ENCODE measurements at places on chromosomes 6 and 20.
A peak's percentile ranks its signal among the peaks of the same experiment; 100 is the strongest.

- H3K4me1 ChIP-seq: no peaks in the 10 kb centered on the region
- DNase-seq: no peak
- H3K27me3 ChIP-seq: no peaks in the 10 kb centered on the region
- H3K4me3 ChIP-seq: no peak overlapping the region
- no peaks in the 10 kb centered on the region for H3K36me3 ChIP-seq
Observed at GRCh38 chr20:56163806-56164205, 84.7 kb upstream of the MC3R start.

DNA sequence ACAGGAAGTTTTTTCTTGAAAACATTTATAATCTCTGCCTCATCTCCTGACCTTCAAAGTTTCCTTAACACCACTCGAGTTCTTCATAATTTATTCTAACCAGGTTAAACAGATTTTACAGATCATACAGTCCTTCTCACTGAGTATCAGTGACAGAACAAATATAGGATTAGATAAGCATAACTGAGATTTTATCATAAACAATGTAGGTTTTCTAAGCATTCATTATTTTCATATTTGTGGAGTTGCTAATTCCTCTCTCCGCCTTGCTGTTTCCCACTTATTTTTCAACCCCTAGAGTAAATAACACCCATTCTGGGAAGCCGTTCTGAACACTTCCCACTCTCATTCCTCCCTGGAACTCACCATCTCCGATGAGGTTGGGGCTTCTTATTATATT, 229.9 kb downstream of the HACE1 start:
- no peaks in the 10 kb centered on the region for H3K4me1 ChIP-seq
- H3K27me3 ChIP-seq: no peaks in the 10 kb centered on the region
- H3K36me3 ChIP-seq: no peaks in the 10 kb centered on the region

- peaks cover 5% of the 10 kb centered on the region for H3K4me1 ChIP-seq
- H3K27ac ChIP-seq: no peak overlapping the region
- no peaks in the 10 kb centered on the region for H3K27me3 ChIP-seq
- DNase-seq: no peak
Observed at GRCh38 chr6:109340811-109341210, 41.5 kb downstream of the CD164 start.

DNA sequence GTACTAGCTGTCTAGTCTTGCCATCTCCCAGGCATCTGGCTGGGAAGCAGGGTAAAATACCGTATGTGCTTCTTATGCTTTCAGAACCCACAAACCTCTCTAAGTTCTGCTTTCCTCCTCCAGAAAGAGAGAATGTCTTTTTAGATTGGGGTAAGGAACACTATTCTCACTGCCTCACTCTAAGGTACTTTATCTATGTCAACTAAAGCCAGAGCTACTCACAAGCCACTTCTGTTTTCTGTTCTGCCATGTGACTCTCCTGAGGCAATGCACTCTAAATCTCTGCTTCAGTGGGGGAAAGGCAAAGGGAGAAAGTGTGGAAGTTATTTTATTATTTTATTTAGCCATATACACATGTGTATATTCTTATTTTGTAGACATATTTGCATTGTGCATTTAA, 15.6 kb downstream of the MEP1A start:
- no peak overlapping the region for H3K4me3 ChIP-seq
- DNase-seq: no peak
- no peaks in the 10 kb centered on the region for H3K27me3 ChIP-seq
- peaks cover 21% of the 10 kb centered on the region for H3K4me1 ChIP-seq

- H3K27me3 ChIP-seq: no peaks in the 10 kb centered on the region
- H3K27ac ChIP-seq: no peak overlapping the region
- peaks cover 13% of the 10 kb centered on the region for H3K4me1 ChIP-seq
Observed at GRCh38 chr6:15430186-15430585, 184.3 kb downstream of the JARID2 start.

DNA sequence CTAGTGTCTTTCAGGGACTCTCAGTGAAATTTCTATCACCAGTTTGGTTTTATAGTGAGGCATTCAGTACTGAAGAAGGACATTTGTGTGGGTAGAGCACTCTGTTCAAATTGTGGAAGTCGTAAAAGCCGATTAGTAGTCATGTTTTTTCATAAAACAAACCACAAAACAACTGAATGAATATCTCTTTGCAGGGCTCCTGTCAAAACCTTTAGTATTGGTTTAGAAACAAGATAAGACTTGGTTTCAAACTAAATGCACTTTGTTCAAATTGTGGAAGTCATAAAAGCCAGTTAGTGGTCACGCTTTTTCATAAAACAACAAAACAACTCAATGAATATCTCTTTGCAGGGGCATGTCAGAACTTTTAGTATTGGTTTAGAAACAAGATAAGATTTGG, 23.8 kb downstream of the ADGRF4 start:
- H3K4me3 ChIP-seq: no peak overlapping the region
- no peaks in the 10 kb centered on the region for H3K36me3 ChIP-seq
- peaks cover 3% of the 10 kb centered on the region for H3K4me1 ChIP-seq
- peak; percentile 23 for DNase-seq
- H3K27me3 ChIP-seq: no peaks in the 10 kb centered on the region

GRCh38 chr20:12733811-12734210, 275.0 kb upstream of the SPTLC3 start:
- no peak overlapping the region for H3K27ac ChIP-seq
- H3K36me3 ChIP-seq: no peaks in the 10 kb centered on the region
- H3K27me3 ChIP-seq: no peaks in the 10 kb centered on the region

GRCh38 chr20:48951646-48952045, 30.1 kb downstream of the ARFGEF2 start:
- no peak overlapping the region for H3K27ac ChIP-seq
- peaks cover 78% of the 10 kb centered on the region for H3K36me3 ChIP-seq
- H3K27me3 ChIP-seq: no peaks in the 10 kb centered on the region
- DNase-seq: no peak
- H3K4me1 ChIP-seq: peaks cover 6% of the 10 kb centered on the region
- no peak overlapping the region for H3K4me3 ChIP-seq

DNA sequence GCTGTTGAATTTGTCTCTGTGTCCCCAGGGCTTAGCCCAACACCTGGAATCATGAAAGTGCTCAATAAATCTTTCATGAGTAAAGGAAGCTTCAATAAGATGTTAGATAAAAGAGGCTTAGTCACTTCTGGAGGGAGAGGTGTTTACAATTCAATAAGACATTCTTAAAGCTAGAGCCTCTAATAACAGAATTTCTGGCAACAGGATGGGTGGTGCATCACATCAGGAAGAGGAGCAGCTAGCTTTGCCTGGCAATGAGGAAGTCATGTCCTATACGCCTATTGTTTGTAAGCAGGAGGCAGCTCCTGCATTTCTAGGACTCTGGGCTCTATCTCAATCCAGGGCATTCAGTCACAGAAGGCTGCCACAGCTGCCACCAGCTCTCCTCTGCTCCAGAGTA, 638.5 kb downstream of the EPM2A start:
- H3K4me1 ChIP-seq: no peaks in the 10 kb centered on the region
- no peaks in the 10 kb centered on the region for H3K27me3 ChIP-seq
- H3K36me3 ChIP-seq: no peaks in the 10 kb centered on the region

- no peak for DNase-seq
- H3K4me3 ChIP-seq: no peak overlapping the region
- no peaks in the 10 kb centered on the region for H3K27me3 ChIP-seq
- H3K4me1 ChIP-seq: no peaks in the 10 kb centered on the region
Observed at GRCh38 chr6:141313986-141314385, 818.7 kb upstream of the GJE1 start.

DNA sequence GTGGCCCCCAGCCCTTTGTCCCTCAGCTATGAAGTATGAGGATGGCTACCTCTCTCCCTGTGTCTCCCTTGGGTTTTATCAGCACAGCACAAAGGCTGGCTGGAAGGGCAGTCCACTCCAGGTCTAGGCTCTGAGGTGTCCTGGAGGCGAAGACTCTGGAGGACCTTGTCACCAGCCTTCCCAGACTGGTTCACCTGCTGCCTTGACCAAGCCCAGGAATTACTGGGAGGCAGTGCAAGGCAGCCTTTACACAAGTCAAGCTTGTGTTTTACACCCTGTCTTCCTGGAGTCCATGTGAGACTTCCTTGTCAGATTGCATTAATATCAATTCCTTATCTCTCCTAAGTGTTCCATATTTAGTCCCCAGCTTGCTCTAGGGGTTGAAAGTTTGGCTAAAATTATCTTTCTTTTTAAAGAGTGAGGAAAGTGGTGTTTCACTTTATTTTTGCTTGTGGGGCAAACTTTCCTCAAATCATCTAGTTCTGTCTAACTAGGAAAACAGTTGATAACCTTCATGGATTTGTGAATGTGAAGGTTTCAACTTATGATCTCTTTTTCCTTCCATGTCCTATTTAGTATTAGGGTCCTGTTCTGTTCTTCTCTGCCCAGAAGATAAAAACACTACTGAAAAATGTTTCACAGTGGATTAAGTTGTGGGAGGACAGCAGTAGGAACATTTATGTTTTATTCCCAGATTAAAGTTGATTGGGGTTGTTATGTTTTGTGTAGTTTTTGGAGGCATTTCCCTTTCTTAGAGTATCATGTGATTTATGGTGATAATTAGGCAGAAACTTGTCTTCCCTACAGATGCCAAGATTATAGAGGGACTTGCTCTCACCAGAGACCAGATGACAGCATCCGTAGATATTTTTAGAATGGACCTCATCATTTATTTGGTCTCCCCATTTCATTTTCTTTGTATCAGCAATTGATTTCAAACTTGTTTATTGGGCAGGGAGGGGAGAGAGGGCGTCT, 114.8 kb downstream of the FOXO3 start:
- H3K27me3 ChIP-seq: no peaks in the 10 kb centered on the region
- H3K27ac ChIP-seq: peak overlapping the region; percentile 6
- DNase-seq: peak; percentile 33
- peaks cover 19% of the 10 kb centered on the region for H3K4me1 ChIP-seq
- H3K36me3 ChIP-seq: peaks cover 7% of the 10 kb centered on the region

GRCh38 chr20:52569201-52569600, 377.6 kb upstream of the ZFP64 start:
- H3K36me3 ChIP-seq: no peaks in the 10 kb centered on the region
- H3K4me3 ChIP-seq: no peak overlapping the region
- no peaks in the 10 kb centered on the region for H3K4me1 ChIP-seq
- no peak overlapping the region for H3K27ac ChIP-seq

All from large intestine (tissue), 12 donors.